ENCODE measurements at places on chromosomes 2 and 18. TPM values are rescaled to one million over a fixed set of nuclear protein-coding genes. Genes with fewer than 3 reads are reported as not detected.

DNA sequence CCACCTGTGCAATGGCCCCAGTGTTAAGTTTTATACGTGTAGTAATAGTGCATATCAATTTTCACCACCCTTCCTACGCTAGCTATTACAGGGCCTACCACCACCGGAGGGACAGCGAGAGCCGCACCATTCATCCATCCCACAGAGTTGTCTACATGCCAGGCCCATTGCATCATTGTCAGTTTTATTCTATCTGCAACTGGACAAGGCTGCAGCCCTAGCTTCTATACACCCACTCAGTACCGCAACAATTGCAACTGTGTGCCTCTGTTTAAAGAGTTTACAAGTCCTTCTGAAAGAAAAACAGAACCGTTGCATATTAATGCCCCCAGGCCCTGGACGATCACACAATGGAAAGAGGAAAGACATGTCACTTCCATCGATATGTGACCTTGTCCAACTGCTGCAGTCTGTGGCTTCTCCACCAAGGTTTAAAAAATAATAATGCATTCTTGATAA, 58.6 kb downstream of the ZEB2 start:
- DNase-seq, result no peak

Gene GULP1
- not detected for total RNA-seq

Gene EPB41L5
- 2.2 TPM for total RNA-seq

Gene CFAP210
- total RNA-seq, result not detected

DNA sequence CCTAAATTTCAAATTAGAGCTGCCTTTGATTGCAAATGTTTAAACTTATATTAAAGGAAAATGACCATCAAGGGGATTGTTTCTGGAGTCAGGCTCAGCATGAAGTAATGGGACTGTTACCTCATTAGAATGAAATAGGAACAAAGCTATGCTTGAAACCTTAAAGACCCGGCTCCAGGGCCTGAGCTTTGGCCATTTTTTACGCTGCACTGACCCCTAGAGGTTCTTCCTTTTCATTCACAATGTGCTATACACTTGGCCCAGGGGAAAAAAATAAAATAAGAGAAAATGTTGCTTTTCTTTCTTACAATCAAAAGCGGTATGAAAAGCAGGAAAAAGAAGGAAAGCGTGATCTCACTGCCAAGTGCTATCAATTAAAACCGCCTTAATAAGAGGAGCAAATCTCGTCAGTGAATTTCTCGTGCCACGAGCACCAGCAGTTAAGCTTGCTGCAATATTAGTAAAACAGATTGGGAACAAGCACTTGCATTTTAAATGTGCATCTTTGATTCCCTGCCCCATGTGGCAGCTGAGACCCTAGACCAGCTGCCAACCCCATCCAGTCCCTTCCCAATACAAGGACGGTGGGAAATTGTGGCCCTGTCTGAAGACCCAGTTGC, 96.6 kb downstream of the MBD2 start:
- DNase-seq, result peak; percentile 56

DNA sequence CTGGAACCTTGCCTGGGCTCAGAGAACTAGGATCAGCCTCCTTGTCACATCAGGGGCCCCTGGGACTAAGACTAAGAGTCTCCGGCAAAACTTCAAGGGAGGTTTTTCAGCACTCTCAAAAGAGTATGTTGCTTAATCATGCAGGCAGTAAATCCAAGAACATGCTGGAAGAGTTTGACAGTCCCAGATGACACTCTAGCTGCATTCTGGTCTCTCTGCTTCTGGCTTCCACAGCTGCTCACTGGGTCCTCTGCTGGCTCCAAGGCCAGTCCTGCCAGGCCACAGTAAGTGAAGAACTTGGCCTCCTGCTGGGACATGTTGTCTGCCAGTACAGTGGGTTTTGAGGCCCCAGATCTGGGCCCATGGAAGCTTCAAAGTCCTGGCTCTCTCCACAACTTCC, 45.2 kb upstream of the IL1RL1 start:
- DNase-seq, result no peak

- DNase-seq, result no peak
Observed at GRCh38 chr18:46693996-46694395, 37.0 kb upstream of the LOXHD1 start.

GRCh38 chr18:58866066-58866772, 1.5 kb downstream of the ZNF532 start:
- DNase-seq, result no peak

Gene IL36B
- total RNA-seq, result not detected

Gene IL1B
- total RNA-seq, result 0.18 TPM

- DNase-seq, result no peak
Observed at GRCh38 chr2:157190151-157190550, 67.4 kb upstream of the GALNT5 start.

Gene CCDC102B
- 1.8 TPM for total RNA-seq

GRCh38 chr2:179729966-179730365, 131.4 kb downstream of the ZNF385B start:
- DNase-seq, result no peak

Gene KYNU
- not detected for total RNA-seq

GRCh38 chr2:153388246-153388645, 90.3 kb downstream of the RPRM start:
- no peak for DNase-seq

DNA sequence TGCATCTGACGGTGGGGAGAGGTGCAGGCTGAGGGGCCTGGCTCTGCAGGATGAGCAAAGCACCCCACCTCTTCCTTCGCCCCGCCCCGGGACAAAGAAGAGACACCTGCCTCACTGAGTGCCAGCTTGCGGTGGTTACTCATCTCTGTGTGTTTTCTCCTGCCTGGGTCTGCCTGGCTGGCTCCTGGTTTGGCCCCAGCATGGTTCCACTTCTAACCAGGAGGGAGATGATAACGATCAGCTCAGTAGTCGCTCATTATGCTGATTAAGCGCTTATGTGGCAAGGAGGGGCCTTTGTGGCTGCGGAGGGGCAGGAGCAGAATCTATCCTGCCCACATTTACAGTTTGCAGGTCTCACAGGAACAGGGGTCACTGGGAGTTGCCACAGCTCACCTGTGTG, 68.7 kb upstream of the EDAR start:
- DNase-seq, result peak; percentile 63

Gene PNPT1
- total RNA-seq, result 41.1 TPM

Gene ALPG
- total RNA-seq, result not detected

- DNase-seq, result no peak
Observed at GRCh38 chr18:27270508-27270907, 85.4 kb upstream of the CHST9 start.

DNA sequence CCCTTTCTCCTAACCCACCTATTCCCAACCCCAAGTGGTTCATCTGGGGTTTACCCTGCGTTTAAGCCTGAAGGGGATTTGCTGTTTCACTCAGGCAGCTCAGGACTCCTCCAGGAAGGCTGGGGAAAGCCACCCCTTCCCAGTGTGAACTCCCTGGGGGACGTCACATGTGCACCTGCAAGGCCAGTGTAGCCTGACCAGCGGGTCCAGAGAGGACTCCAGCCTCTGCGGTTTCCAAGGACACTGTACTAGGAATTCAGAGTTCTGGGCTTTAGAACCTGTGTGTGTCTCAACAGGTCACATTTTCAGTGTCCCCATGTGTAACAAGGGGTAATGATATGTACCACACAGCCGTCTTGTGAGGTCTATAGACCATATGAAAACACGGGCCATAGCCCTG, 17.9 kb downstream of the EHD3 start:
- DNase-seq, result no peak

DNA sequence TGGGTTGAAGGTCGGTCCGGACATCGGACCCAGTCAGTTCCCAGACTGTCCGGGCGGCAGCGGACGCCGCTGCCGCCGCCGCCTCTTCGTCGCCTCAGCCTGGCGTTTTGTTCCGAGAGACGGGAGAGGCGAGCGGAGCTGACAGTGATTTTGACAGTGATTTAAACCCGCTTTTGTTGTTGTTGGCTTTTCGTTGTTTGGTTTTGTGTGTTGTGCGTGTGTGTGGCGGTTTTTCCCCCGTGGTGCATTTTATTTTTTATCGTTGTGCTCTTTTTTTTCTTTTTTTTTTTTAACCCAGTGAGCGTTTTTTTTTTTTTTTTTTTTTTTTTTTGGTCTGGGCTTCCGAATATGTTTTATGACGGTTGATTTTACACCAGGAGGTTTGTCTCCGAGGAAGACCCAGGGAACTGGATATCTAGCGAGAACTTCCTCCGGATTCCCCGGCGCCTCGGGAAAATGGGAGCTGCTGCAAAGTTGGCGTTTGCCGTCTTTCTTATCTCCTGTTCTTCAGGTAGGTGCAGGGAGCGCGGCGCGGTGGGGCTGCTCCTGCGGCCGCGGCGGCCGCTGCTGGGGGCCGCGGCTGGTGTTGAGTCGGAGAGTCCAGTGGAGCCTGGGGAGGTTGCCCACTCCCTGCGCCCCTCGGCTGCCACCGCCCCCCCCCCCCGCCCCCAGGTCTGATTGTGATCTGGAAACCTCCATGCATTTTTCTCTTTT, at the start of gene ACVR2A:
ACVR2A (plus strand) TSS at position 333 of the 714 bp plus-strand sequence; CDS start at position 457, 124 bp downstream.
- DNase-seq, result peak; percentile 53

DNA sequence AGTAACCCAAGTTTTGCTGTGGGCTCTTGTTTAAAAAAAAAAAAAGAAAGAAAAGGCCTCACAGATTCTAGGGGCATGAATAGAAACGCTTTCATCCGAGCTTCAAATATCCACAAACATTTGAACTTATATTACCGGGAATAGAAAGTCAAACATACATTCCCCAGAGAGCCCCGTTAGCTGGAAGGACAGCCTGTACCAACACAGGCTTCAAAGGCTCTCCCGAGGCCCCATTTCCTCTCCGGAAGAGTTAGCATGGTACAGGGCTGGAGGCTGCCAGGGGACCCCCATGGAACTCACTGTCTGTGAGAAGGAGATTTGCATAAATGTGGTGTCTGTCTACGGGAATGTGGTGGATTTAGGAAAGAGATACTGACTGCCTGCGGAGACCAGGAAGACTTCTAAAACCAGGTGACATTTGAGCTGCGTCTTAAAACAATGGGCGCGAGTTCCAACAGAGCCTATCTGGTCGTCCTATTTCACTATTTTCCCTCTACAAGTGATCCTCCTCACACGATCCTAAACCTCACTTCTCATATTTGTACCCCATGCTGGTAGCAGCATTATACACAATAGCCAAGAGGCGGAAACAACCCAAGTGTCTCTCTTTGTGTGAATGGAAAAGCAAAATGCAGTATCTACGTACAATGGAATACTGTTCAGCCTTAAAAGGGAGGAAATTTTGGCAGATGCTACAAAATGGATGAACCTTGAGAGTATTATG, 820 bp upstream of the MATN3 start:
- DNase-seq, result no peak

DNA sequence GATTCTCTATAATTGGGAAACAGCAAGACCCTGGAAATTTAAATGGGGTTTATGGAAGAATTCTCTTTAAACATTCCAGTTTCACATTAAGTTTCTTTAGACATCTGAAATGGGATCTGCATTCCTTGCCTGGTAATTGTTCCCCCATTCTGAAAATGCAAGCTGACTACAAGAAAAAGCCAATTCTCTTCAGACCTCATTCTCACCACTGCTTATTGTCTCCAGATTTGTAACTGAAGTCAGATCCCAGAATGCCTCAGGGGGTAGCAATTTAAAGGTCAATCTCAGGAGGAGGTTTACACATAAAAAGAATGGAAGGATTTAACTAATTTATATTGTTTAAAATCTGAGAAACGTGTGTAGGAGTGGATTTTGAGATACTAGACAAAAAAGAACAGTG, 41.2 kb downstream of the COL3A1 start:
- no peak for DNase-seq

DNA sequence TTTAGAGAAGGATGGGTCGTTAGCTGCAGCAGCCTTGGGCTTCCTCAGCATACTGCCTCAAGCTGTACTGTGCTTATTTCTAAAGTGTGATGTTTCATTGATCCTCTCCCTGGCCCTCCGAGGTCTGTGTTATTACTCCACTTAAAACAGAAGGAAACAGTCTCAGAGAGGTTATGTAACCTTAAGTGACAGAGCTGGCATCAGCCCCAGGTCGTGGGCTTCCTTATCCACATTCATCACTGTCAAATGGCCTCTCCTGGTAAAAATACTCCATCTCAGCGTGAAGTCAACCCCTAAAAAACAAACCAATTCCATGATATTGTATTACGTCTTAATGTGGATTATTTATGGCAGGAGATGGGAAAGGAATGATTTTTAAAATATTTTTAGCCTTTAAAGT, 153.3 kb upstream of the NOSTRIN start:
- no peak for DNase-seq

- no peak for DNase-seq
Observed at GRCh38 chr2:134154246-134154645, 99.6 kb upstream of the MGAT5 start.

Gene NT5DC4
- total RNA-seq, result not detected

- peak; percentile 59 for DNase-seq
Observed at GRCh38 chr18:35289727-35290093, 319 bp downstream of the ZSCAN30 start.

Gene CPSF3
- total RNA-seq, result 72.3 TPM

DNA sequence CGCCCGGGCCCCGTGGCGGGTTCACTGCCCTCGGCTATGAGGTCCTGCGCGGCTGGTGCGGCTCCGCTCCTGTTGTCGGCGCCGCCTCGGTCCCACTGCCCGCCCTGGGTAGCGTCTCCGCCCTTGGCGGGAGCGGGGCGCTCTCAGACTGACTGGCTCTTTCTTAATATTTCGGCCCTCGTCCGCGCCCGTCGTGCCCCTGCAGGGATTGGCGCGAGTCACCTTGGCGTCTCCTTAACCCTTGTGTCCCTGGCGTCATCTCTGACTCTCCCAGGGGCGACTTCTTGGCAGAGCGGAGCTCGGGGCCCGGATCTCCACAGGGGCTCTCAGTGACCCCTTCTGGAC, 1.3 kb downstream of the PTMA start:
- peak; percentile 53 for DNase-seq

Gene NPPC
- total RNA-seq, result 0.35 TPM

DNA sequence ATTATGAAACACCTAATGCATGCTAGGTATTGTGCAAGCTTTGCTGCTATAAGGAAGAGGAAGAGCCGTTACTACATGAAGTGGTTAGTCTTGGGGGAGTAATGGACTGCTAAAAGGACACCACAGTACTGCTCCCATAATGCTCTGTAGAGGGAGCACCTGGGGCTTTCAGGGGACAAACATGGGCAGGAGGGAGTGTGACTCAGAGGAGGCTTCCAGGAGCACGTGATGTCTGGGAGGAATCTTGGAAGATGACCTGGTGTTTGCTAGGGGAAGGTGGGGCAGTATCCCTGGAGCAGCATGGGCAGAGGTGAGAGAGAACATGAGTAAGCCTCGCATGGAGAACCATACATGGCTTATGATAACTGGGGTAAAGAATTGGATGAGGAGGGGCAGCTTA, 18.8 kb downstream of the MAPK4 start:
- DNase-seq, result no peak

- no peak for DNase-seq
Observed at GRCh38 chr2:220985561-220985960, 586.5 kb downstream of the EPHA4 start.

Gene ACVR1C
- total RNA-seq, result 1.6 TPM

GRCh38 chr2:131085646-131086045, 7.6 kb downstream of the FAM168B start:
- DNase-seq, result no peak

DNA sequence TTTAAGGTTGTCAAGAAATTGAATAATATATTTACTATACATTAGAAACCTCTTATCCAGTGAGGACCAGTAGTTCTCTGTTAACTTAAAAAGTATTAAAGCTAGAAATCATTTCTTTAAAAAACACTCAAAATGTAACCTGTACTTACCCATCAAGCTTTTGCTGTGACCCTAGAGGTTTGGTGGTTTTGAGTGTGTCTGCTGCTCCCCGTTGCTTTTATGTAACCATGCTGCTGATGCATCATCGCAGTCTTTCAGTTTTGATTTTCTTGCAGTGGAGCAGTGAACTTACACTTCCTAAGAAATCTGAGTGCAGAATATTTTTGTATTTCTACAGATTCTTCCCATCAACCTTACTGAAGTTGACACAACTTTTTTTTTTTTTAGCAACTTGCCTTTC, 34.2 kb downstream of the MRPS9 start:
- DNase-seq, result peak; percentile 59

Gene RAB12
- 12.8 TPM for total RNA-seq

- DNase-seq, result no peak
Observed at GRCh38 chr2:170717991-170718589, 3.0 kb downstream of the SP5 start.
